Fibroblast of lung (primary cell): ENCODE measurements at places on chromosomes 2 and 18. TPM values are rescaled to one million over a fixed set of nuclear protein-coding genes. Genes with fewer than 3 reads are reported as not detected.

The SLC16A14 gene
- total RNA-seq = 1.5 and 5.6 TPM in 2 replicates

The CHRNG gene
- not detected in 2 replicates for total RNA-seq

The ZNF892 gene
- 6.2 and 7.3 TPM in 2 replicates for total RNA-seq

DNA sequence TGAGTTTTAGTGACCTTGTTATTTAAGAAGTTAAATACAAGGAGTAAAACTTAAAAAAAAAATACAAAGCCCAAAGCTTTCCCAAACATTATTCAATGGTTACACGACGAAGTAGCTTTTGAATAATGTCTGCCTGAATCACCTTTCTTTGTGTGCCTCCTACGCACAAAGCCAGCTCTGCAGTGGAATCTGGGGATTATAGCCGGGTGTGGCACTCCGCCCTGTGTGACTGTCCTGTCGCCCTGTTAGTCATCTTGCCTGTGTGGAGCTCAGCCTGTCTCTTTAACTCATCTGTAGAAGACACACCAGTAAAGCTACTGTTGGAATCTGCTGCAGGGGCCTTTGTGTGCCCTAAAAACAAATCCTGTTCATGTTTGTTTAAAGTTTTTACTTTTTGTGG, 79.4 kb upstream of the TCF7L1 start:
- DNase-seq = peak; percentile 76

The WNT10A gene
- not detected in 2 replicates for total RNA-seq

The OR6B2 gene
- not detected in 2 replicates for total RNA-seq

DNA sequence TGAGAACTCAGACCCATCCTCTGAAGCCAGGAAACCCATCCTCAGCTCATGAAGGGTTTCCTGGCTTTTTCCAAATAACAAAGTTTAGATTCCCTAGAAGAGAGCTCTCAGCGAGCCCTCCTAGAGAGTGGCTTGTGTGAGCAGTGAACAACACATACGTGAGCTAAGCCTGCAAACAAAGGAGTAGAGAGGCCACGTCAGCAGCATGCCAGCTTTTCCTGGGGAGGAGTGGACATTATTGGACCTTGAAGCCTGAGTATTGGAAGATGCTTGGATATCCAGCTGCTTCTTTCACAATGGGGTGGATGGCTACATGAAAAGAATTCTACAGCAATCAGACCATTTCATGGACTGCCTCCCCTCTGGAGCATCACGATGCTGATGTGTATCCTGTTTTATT, 21.1 kb downstream of the KIF5C start:
- DNase-seq = no peak

DNA sequence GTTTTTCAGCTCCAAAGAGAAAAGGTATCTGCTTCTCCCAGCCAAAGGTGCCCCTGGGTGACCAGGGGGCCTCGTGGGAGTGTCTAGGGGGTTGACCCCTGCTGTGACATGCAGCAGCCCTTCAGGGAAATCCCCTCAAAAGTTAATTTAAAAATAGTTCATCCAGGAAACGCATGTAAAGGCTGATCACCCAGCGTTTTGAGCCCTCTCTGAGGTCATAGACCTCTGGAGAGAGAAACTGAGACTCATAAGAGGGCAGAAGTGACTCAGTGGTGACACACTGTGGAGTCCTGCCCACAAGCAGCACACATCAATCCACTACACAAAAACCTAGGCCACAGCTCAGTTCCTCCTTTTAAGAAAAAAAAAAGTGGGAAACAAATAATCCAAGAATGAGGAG, 11.9 kb downstream of the GAL3ST2 start:
- DNase-seq = no peak

GRCh38 chr2:132404056-132404455, 12.5 kb upstream of the GPR39 start:
- DNase-seq = no peak

The CAPN13 gene
- total RNA-seq = not detected in 2 replicates

The RFTN2 gene
- 6.9 and 10.2 TPM in 2 replicates for total RNA-seq

DNA sequence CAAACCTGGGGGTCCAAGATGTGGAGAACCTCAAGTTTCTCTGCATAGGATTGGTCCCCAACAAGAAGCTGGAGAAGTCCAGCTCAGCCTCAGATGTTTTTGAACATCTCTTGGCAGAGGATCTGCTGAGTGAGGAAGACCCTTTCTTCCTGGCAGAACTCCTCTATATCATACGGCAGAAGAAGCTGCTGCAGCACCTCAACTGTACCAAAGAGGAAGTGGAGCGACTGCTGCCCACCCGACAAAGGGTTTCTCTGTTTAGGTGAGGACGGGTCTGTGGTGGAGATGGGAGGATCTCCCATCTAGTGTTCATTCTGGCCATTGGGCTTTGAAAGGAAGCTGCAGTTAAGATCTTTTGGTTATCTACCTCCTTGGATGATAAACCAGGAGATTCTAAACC, 2.9 kb downstream of the CASP10 start:
- DNase-seq = no peak

The TMEM169 gene
- total RNA-seq = 0.26 and 0.50 TPM in 2 replicates

- DNase-seq = no peak
Measured at GRCh38 chr18:24369426-24369825, 28.2 kb downstream of the OSBPL1A start.

The TM4SF20 gene
- not detected in 2 replicates for total RNA-seq

DNA sequence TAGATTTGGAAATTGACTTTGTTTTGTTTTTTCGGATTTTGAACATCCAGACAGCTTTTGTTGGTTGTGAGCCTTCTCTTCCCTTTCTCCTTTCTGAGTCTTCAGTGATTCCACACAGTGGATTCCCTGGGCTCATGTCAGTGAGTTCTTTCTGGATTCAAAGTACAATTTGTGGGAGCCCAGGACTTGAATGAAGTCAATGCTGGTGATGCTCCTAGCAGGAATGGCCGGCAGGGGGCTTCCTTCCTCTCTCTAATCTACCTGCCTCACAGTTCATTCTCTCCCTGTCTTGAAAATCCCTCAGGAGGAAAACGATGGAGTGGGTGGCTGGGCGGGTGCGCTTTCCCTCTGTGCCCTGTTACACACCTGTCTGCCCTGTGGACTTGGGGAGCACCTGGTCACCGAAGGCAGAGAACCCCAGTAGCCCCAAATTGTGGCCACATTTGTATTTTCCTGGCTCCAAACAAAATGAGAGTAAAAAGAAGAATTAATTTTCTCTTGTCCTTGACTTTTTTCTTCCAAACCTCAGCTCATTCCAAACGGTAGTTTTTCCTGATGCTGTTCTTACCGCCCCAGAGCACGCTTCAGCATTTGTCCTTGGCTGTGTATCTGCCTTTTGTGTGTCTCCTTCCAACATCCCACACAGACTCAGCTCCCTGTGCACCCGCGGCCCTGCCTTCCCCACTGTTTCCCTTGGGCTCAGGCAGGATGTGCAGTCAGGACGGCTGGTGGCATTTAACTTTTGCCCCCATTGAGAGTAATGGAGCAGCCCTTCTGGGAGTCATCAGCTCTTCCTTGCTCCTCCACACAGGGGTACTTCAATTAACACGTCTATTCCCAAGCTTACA, 86.6 kb downstream of the MARCO start:
- peak; percentile 15 for DNase-seq

The ATL2 gene
- total RNA-seq = 62.1 and 70.7 TPM in 2 replicates

GRCh38 chr2:70626254-70626990, 72.8 kb upstream of the TGFA start:
- no peak for DNase-seq

- no peak for DNase-seq
Measured at GRCh38 chr2:58293056-58293455, 51.9 kb upstream of the FANCL start.

The TTN gene
- 0.33 and 0.51 TPM in 2 replicates for total RNA-seq

- peak; percentile 95 for DNase-seq
Measured at GRCh38 chr2:56713161-56713676, 529.4 kb downstream of the CCDC85A start.

DNA sequence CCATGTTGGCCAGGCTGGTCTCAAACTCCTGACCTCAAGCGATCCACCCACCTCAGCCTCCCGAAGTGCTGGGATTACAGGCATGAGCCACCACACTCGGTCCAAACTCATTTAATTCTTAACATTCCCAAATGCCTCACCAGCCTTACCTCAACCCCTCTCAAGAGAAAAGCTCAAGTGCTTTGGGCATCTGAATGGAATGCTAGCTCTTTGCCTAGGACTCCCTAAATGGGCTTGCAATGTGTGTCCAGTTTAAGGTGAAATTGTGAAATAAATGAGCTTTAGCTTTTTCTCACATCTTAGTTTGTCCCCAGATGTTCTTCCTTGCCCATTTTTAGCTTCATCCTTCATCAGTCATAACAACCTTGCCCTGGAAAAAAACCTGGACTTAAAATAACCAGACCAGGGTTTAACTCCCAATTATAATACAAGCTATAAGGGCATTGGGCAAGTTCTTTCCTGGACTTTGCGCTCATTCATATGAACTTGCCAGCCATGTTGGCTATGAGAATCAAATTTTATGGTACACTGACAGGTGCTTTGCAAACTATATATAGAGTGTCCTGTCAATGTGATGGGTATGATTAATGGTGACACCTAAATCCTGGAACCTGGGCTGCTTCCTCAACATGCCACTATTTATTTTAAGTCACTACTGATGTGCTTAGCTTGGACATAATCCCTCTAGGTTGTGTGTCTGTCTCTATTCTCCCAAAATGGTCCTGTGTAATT, 95.1 kb upstream of the SERPINE2 start:
- no peak for DNase-seq

The COL6A3 gene
- total RNA-seq = 1,525 and 1,534 TPM in 2 replicates

The SCYGR4 gene
- not detected in 2 replicates for total RNA-seq

- no peak for DNase-seq
Measured at GRCh38 chr2:44652701-44653100, 288.8 kb upstream of the SIX3 start.

The CDH7 gene
- not detected in 2 replicates for total RNA-seq

The FOXI3 gene
- not detected in 2 replicates for total RNA-seq

The CFAP210 gene
- not detected in 2 replicates for total RNA-seq

GRCh38 chr18:33128581-33128980, 311.9 kb downstream of the CCDC178 start:
- DNase-seq = peak; percentile 55

- peak; percentile 46 for DNase-seq
Measured at GRCh38 chr18:58991167-58991798, 126.6 kb downstream of the ZNF532 start.

- peak; percentile 7 for DNase-seq
Measured at GRCh38 chr2:15673919-15674636, 82.4 kb downstream of the DDX1 start.

DNA sequence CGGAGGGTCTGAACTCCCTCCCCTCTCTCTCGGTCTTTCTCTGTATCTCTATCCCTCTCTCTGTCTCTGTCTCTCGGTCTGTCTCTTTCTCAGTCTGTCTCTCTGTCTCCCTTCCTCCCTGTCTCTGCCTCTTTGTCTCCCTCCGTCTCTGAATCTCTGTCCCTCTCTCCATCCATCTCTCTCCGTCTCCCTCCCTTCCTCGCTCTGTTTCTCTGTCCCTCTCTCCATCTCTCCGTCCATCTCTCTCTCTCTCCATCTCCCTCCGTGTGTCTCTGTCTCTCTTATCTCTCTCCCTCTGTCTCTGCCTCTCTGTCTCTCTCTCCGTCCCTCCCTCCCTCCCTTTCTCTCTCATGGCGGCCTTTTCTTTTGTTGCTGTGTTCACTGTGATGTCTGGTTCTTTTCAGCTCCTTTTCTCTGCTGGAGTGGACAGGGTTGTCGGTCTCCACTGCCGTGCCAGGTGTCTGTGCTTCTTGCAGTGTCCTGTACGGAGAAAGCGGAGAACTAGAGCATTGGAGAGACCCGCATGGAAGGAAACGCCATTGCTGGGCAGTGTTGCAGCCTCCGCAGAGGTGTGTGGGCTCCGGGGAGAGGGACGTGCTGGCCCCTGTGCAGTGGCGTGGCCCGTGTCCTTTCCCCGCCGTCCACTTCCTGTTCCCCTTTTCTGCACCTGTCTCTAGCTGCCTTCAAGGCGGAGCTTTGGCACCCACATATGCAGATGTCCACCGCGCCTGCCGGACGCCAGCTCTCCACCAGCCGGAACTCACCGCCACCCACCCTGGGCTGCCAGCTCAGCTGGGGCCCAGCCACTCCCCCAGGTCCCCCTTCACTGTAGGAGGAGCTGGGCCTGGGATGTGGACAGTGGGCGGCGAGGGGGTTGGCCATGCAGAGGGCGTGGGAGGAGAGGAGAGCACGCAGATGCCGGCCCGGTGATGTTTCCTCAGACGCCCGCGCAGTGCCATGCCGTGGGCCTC, 113.1 kb downstream of the NFATC1 start:
- no peak for DNase-seq

DNA sequence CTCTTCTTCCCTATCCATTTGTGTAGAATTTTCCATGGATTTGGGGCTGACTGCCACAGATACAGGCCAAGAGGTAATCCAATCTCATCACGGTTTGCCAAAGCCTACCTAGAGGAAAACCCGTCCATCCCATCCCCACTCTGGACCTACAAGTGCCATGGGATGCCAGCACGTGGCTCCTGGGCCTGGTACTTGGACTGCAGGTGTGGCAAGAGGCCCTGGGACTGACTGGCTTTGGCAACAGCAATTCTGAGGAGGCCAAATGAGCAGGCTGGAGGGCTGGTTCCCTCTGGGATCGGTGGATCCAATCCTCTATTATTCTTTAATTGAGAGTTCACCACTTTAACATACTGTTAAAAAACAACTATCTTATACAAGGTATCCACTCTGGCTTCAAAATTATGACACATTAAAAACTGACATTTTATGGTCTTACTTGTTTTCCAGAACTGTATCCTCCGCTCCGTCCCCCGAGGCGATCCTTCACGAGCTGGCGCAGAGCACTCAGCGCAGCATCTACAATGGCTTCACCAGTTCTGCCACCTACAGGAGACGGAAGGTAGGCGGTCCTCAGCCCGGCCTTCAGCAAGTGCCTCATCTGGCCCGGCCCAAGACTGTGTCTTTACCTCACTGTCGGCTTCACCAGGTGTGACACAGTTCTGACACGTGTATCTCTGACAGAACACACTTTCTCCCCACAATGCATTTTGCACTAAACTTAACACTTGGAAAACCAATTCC, 19.8 kb downstream of the PDIA6 start:
- no peak for DNase-seq

DNA sequence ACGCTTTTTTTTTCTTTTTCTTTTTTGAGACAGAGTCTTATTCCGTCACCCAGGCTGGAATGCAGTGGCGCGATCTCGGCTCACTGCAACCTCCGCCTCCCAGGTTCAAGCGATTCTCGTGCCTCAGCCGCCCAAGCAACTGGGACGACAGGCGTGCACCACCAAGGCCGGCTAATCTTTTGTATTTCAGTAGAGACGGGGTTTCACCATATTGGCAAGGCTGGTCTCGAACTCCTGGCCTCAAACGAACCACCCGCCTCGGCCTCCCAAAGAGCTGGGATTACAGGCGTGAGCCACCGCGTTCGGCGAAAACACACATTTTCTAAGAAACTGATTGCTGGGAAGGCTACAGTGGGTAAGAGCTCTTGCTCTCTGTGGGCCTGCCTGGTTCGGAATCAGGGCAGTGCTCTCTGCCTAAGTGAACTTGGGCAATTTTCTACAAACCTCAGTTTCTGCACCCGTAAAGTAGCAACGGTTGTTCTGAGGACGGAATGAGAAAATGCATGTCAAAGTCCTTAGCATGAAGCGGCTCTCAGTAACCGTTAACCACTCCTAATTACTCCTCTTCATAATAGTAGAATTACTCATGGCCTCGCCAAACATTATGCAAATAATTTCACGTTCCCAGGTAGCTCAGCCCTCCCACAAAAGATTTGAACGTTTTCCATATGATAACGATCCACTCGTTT, 1.0 kb upstream of the PMAIP1 start:
- DNase-seq = peak; percentile 66

The LYPD6 gene
- total RNA-seq = under 0.01 and 0.17 TPM in 2 replicates

GRCh38 chr2:219991116-219991515, 363.7 kb downstream of the SLC4A3 start:
- no peak for DNase-seq

- DNase-seq = no peak
Measured at GRCh38 chr18:31498574-31499524, 872 bp downstream of the DSG2 start.

GRCh38 chr2:51918113-51918512, 886.2 kb upstream of the NRXN1 start:
- peak; percentile 44 for DNase-seq
